ENCODE measurements at places on chromosomes 6 and 20.
A peak's percentile ranks its signal among the peaks of the same experiment; 100 is the strongest.

- no peak for DNase-seq
These were observed 104.3 kb upstream of the AHI1 start for GRCh38 chr6:135601857-135602256.

DNA sequence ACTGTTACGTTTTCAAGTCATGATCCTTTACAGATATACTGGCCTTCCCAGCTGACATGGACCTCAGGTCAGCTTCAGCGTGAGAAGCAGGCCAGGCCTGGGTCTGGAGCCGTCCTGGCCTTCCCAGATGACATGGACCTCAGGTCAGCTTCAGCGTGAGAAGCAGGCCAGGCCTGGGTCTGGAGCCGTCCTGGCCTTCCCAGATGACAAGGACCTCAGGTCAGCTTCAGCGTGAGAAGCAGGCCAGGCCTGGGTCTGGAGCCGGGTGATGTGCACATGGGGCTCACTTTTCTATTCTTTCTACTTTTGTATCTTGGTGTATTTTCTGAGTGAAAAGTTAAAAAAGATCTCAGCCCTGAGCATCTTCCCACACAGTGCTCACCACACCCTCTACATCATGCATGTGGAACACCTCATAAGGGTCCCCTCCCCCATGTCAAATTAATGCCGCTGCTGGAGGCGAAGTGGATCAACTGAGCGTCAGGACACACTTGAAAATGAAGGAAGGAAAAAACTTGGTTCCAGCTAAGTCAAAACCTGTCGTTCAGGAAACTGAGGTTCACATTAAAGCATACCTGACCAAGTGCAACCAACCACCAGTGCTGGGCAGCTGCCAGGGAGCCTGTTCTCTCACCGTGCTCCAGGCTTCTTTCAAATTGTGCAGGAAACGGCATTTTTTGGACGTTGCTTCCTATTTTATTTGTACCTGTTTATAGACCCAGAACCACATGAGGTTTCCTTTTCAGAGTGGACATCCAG, 32.2 kb downstream of the KIF25 start:
- no peak for DNase-seq

DNA sequence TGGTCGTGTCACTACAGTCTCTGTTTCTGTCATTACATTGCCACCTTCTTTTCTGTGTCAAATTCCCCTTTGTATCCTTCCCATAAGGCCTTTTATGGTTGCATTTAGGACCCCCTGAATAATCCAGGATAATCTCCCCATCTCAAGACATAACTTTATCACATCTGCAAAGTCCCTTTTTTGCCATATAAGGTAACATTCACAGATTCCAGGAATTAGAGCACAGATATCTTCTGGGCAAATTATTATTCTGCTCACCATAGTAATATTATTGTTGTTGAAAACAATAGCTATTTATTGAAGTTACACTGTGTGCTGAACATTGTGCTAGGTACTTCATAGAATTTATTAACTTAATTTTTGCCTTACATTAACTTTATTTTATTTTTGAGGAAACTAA, 159.1 kb downstream of the TFAP2B start:
- no peak for DNase-seq

- no peak for DNase-seq
These were observed 47.5 kb downstream of the TNFRSF21 start for GRCh38 chr6:47262231-47262630.

- DNase-seq, result no peak
These were observed 192.8 kb downstream of the LY86 start for GRCh38 chr6:6781172-6781872.

- DNase-seq, result no peak
These were observed 15.7 kb downstream of the BRD2 start for GRCh38 chr6:32983964-32984621.

- no peak for DNase-seq
These were observed 596.8 kb upstream of the HS3ST5 start for GRCh38 chr6:114939630-114940029.

DNA sequence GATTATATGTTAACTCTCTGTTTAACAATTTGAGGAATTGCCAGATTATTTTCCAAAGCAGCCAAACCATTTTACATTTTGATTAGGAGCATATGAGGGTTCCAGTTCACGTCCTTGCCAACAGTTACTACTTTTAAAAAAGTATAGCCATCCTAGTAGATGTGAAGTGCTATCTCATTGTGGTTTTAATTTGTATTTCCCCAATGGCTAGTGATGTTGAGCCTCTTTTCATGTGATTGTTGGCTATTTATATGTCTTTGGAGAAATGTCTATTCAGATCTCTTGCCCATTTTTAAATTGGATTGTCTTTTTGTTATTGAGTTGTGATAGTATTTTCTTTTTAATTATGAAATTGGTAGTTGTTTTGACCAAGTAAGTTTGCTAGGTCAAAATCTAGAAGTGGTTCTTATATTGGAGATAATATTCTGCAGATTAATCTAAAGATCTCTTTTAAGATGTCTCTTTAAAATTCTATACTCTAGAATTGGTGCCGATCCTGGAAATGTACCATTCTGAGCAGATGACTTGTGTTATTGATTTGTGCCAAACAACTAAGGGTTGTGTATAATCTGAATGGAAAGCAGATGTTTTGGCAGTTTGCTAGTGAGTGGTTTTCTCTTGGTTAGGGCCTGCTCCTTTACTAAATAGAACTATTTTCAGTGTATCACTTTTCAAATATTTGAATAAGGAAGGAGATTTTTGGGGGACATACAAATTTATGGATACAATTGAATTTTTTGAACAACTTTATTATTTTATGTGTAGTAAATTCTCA, 99.5 kb downstream of the CDKAL1 start:
- DNase-seq, result no peak

DNA sequence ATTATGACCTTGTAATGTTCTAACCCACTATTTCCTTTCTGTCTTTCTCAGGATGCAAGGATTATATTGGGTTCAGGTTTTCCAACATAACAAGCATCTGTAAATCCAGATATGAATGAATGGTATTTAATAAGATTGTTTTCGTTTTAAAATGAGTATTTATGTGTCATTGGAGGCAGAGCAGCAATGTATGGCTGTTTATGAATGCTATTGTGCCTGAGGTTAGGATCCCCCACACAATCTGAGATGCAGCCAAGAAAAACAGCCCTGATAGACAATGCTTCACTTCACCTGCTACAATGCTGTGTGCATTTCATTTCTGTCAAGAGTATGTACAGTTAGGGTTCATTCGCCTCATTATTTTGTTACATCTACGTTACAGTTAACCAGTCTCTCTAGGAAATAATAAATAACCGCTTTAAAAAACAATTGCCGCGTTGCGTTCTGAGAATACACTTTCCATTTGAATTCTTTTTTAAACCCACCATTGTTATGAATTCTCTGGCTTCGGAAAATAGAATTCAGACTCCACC, 19.6 kb downstream of the TFAP2A start:
- DNase-seq, result no peak

DNA sequence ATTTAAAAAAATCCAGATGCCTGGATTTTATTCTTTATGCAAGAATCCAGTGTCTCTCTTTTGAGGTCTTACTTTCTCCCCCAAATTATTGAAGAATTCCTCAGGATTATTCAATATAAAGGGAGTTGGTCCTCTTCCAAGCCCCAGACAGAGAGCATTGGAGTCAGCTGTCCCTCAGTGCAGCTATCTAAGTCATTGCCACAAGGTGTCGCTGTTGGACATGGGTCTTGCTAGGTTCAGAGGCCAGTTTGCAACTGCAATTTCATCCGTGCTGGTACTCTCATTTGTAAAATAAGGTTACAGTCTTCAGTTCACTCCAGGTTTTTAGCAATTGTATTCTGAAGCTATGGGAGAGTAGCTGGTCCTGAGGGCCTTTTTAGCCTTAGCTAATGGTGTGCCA, 27.8 kb downstream of the CCN2 start:
- DNase-seq, result no peak

DNA sequence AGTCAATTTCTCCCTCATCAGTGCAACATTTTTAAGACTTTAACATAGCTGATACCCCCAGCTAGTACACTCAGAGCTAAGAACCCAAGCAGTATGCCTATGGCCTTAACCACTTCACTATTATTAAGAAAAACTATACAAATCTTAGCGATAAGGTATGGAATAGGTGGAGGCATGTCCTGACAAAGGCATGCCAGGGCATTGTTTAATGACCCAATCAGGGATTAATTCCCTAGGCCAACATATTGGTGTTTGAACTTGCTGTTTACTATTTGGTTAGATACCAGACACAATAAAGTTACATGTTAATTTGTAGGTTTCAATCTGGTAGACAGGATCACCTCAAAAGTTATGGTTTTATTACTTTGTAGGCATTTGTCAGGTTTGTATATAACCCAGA, 93.1 kb downstream of the ARMC2 start:
- DNase-seq, result no peak

GRCh38 chr6:153618371-153619322, 420.4 kb upstream of the OPRM1 start:
- DNase-seq, result no peak

DNA sequence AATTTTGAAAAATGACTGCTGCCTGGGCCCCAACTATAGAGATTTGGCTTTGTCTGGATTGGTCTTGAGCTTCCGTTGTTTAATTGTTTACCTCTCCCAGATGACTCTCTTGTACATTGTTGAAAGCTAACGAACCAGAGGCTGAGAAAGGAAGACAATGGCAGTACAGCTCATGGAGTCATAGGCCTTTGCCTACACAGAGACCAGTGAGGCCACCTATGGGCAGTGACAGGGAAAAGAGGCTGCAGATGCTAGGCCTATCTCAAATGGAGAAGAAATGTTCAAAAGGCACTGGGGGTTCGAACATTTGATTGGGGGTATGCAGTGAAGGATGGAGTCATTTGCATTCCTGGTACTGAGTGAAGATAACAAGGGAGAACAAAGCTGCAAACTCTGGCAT, 29.1 kb downstream of the OPN5 start:
- no peak for DNase-seq

DNA sequence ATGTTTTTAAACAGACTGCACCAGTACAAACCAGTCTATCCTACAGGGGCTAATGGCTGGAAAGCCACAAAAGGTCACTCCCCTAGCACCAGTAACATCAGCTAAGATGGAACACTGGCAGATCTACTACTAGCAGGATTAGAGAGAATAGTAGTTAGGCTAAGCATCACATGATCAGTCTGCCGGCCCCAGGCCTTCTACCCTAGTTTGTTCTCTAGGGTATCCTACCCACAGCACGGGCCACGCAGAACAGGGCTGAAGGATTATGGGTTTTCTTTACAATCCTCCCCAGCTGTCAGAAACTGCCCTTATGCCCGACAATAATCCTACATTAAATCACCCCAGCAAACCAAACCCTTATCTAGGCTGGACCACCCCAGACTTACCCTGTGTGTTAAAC, 156.0 kb downstream of the LY86 start:
- DNase-seq, result no peak

DNA sequence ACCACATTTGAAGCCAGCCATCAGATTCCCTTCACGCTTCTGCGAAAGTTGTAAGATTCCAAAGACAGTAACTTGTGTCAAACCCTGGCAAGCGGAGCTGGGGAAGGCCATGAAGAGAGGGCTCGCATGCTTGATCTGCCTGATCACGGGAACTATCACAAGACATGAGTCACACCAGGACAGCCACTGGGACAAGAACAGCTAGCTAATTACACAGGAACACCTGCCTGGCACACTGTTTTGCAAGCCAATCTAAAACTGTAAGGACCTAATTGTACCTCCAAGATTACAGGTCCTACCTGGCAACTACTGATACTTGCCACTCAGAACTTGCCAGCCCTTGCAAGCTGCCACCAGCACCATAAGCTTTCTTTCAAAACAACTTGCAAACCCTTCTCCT, 289.3 kb downstream of the KIF16B start:
- no peak for DNase-seq

GRCh38 chr6:136288566-136289326, 900 bp downstream of the BCLAF1 start:
- peak; percentile 36 for DNase-seq

GRCh38 chr20:20457392-20458126, 89.7 kb downstream of the INSM1 start:
- DNase-seq, result no peak

- no peak for DNase-seq
These were observed 17.7 kb downstream of the HCK start for GRCh38 chr20:32069711-32070110.

DNA sequence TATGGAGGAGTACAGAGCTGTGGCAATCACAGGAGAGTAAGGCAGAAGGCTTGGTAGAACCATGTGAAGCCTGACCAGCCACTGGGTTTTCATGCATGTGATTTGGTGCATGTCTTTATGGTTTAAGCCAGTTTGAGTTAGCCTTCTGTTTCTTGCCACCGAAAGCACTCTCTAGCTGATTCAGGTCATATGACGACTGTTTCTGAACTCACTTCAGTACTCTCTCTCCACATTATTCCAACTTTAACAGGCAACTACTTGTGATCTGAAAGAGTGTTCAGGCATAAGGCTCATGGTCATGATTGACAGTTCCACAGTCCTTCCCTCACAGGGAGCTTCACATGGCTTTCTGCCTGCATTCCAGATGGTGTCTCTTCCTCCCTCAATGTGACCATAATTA, 63.3 kb upstream of the TAB2 start:
- DNase-seq, result no peak

- DNase-seq, result no peak
These were observed 114.1 kb downstream of the LRFN2 start for GRCh38 chr6:40473026-40473425.

DNA sequence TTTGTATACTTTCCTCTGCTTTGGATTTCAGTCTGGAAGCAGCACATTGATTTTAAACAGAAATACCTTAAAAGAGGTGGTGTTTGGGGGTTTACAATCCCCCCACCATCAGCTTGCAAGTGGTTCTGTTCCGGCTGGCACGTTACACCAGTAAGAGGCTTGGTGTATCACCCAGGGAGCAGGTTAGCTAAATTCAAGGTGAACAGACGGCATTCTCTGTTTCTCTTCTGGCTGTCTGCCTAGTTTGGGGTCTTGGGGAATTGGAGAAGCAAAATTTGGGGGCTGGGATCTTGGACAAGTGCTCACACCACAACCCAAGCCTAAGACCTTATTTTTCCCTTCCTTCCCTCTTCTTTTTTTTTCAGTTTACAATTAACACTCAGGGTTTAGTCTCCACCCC, 7.5 kb upstream of the APCDD1L start:
- no peak for DNase-seq

- DNase-seq, result no peak
These were observed 118.1 kb upstream of the TMEM181 start for GRCh38 chr6:158441716-158442215.

- DNase-seq, result no peak
These were observed 360.5 kb downstream of the BCKDHB start for GRCh38 chr6:80466981-80467380.
